CD4-positive, alpha-beta memory T cell (primary cell): ENCODE measurements at places on chromosomes 6 and 20.

- DNase-seq, result peak; percentile 61
Measured at GRCh38 chr6:161080263-161080970, 88.8 kb downstream of the MAP3K4 start.

GRCh38 chr6:56242346-56242745, 5.0 kb downstream of the COL21A1 start:
- DNase-seq, result no peak

- DNase-seq, result no peak
Measured at GRCh38 chr20:1895674-1896483, 672 bp downstream of the SIRPA start.

DNA sequence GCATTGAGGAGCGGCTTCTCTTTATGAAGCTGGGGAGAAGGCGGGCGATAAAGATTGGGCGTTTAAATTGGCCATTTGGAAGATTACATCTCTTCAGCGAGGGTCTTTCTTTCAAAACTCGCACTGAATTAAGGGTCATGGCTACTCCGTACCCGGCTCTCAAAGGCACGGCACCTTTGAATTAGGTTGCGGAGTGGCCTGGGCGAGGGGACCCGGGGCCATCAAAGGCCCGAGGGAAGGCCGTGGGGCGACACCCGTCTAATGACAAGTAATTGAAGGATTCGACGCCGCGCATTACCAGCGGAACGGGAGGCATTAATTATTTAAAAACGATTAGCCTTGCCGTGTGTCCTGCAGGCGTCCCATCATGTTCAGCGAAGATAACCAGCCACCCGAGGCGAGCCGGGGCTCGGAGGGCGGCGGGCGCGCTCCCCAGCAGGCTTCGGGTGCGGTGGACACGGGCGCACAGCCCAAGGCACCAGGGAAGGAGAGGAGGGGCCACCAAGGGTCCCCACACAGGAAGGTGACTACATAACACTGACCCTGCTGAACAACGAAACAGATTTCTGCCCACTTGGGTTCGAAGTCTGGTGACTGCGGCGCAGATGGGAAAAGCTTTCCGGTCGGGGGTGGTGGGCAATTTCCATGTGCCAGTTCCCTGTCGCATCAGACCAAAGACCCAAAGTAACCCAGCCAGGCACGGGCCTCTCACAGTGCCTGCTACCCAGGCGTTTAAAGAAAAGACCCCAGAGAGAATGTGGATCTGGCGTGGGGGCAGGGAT, 7.4 kb downstream of the FOXA2 start:
- no peak for DNase-seq

- no peak for DNase-seq
Measured at GRCh38 chr6:100177956-100178355, 183.9 kb upstream of the MCHR2 start.

DNA sequence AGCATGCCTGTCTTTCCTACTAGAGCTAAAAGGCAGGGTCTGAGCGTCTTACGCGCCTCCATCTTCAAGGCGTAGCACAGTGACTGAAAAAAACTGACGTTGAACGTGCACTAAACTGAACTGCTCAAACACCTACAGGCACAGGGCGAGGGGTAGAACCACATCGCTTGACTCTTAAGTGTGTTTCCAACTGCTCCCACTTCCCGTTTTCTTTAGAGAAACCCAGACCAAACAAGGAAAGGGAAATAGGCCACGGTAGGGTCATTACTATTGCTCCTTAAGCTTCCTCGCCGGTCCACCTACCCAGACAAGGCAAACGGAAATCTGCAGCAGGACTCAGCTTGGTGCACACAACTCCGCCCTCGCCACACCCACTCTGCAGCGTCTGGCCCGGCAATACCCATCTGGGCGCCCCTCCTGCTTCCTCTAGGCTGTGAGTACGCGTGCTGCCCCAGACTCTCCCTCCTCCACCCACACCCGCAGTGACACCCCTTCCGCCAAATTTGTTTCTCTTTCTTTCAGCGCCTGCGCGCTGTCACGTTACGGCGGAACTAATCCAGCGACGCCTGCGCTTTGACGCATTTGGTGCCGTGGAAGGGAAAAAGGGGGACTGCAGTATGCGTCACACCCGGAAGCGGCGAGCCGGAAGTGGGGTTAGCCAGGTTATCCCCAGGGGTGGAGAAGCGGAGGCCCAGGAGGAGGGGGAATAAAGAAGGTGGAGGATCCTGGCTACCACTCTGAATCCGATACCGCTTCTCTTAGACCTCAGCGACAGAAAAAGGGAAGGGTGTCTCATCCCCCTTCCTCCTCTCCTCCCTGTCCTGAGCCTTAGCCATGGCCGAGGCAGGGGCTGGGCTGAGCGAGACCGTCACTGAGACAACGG, at the start of gene PPP1R11:
Gene PPP1R11, plus strand, starts transcription at position 622 of the 883 bp plus-strand sequence. Its CDS starts 213 bp downstream, at position 835.
- DNase-seq, result peak; percentile 98

DNA sequence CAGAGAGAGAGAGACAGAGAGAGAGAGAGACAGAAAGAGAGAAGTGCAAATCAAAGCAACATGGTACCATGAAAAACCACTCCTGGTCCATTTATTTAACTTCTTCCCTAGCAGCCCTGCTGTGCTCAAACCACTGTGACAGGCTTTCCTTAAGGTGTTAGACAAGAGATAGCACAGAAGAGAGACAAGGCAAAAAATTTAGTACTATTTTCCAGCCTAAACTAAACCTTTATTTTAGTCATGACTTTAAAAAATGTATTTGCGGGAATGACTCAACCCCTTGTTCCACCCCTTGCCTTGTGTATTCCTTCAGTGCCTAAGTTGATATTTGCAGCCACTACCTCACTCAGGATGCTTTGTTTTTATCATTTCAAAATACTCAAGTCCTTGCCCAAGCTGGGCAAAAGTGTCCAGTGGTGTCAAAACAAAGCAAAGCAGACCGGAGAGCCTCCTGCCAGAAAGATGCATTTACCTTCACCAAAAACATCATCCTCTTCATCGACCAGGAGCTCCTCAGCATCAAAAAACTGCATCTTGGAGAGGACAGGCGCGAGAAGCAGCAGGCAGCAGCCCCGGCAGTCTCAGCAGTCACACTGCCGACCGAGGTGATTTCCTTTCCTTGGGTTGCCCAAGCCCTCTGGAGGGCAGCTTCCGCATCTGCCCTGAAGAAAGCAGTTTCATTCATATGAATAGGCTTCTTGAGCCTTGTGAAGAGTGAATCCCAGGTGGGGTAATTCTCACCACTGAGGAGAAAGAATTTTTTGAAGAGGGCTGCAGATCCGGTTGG, at the start of gene RIPOR2:
Gene RIPOR2, minus strand, starts transcription at position 595 of the 787 bp plus-strand sequence. Its CDS starts 62 bp downstream, at position 533.
- DNase-seq, result peak; percentile 75

- no peak for DNase-seq
Measured at GRCh38 chr20:49750611-49751396, 37.1 kb upstream of the B4GALT5 start.

DNA sequence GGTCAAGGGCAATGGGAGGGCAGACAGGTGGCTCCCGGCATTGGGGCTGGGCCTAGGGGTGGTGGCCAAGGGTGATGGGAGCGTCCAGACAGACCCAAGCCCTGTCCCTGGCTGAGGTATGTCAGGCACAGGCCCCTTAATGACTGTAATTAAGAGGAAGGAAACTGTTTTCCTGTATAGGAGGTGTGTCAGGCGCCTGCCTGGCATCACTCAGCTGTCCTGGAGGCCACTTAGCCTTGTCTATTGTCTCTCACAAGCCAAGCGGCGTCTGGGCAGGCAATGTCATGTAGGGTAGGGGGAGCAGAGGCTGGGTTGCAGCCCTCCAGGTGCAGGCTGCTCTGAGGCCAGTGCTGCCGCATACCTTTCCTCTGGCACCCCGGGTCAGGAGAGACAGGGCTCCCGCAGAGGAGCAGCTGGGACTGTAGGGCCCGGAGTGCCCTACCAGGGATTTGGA, 3.9 kb upstream of the FAM83C start:
- no peak for DNase-seq

DNA sequence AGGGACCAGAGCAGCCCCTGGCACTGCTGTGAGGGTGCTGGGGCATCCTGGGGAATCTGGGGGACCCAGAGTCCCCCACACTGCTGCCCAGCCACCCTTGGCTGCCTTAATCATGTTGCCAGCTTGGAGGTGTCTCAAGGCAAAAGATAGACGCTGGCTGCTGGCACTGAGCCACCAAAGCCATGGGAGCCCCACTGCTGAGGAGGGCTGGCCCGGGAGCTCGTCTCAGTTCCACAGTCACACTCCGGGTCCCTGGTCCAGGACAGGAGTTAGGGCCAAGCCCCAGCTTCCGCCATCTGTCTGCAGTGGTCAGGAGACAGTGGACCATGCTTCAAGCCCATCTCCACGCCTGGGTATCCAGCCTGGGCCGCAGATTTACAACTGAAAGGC, 41.0 kb upstream of the HMGA1 start:
- no peak for DNase-seq

DNA sequence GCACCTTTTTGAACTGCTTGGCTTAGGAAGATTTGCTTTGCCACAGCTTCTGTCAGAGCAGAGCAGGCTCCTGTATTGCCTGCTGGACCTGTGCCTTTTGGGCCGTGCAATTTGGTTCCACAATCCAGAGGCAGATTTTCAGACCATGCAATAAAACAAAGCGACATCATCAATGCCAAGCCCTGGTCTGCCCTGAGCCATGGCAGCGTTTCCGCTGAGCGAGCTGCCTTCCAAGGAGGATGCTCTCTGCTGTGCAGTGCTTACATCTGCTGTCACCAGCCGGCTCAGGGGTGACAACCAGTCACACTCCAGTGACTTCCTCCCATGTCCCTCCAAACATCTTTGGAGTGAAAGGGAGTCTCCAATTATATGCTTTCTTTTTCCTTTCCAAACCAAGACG, 282.2 kb downstream of the CDH26 start:
- DNase-seq, result no peak

DNA sequence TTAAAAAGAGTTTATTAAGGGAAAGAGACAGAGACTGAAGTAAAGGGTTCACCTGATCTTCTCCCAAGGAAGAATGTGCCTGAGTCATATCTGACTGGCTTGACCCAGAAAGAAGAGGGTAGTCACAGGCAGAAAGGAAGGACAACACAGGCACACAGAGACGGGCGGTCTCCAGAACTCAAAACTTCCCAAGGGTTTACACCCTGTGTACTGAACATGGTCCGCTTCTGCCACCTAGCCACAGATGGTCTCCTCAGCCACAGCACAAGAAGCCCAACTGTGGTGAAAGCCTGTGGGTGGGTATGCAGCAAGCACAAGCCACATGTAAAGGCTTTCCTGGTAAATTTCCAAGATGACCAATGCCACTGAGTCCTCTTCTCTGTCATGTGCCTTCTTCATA, 17.2 kb downstream of the UNC5CL start:
- no peak for DNase-seq

DNA sequence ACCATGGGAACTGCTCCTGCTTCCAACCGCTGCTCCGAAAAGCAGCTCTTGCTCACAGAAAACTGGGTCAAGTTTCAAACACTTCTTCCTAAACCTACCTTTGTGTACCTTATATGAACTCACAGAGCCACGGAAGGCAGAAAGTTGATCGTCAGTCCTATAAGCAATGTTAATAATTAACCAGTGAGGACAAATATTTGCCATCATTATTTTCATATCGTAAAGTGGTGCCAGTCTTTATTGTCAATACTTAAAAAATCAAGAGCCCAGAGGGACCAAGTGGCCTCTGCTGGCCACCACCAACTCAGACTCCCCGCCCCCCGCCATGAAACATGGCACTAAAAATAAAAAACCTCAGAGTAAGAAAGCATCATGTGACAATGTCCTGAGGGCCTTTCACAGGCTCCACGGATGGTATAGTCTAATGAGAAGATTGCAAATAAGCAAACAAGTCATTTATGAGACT, 9.1 kb upstream of the PBOV1 start:
- no peak for DNase-seq

GRCh38 chr6:147141711-147142308, 62.4 kb upstream of the STXBP5 start:
- DNase-seq, result no peak

DNA sequence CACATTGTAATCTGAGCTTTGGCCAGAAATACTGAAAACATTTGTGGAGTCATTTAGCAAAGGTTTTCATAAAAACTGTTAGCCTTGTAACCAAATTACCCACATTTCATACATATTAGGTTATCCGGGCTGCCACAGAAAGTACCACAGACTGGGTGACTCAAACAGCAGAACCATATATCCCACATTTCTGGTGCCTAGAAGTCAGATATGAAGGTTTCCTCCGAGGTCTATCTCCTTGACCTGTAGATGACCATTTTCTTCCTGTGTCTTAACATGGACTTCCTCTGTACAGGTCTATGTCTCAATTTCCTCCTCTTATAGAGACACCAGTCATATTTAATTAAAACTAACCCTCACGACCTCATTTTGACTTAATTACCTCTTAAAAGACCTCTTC, 49.5 kb upstream of the SMIM28 start:
- DNase-seq, result no peak

DNA sequence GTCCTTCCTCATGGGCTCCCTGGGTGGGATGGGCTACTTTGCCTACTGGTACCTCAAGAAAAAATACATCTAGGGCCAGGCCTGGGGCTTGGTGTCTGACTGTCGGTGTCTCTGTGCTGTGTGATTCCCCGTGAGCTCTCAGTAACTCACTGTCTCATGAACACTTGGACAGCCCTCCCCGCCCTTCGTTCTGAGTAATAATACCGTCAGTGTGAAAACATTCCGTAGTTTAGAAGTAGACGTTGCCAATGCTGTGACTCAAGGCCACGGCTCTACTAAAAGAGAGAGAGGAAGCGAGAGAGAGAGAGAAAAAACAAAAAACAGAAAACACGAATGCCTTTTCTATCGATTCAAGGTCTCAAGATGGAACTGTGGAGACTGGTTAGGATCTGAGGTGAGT, 31.8 kb downstream of the FITM2 start:
- no peak for DNase-seq

DNA sequence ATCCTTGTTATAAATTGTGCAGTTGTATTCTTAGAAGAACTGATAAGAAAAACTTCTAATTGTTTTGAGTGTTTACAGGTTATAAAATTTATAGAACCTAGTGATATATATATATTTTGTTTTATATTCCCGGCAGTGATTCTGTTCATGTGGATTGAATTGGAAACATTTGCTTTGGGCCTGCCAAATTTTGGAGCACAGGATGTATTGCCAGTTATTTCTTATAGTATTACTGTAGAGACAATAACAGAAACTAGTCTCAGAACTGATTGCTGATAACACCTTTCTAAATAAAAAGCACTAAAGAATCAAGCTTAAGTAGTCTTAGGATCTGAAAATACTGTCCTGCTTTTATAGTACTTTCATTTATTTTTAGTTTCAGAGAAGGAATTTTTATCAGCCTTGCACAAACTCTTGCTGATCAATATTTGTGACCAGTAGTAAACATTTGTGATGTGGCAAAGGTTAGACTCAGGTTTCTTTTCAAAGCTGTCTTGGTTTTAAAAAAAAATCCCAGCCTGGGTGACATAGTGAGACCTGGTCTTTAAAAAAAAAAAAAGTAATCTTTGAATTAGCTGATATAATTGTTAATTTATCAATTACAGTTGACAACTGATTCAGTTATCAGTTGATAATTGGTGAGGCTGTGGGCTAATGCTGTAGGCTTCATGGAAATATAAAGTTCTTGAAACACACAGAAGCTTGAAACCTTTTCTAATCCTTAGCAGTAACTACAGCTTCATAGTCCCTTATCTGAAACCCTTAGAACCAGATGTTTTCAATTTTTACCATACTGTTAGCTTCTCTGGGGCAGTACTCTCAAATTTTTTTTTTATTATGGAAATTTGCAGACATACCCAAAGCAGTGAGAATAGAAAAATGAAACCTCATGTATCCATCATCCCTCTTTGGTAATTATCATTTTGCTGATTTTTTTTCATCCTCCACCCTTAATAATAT, 42.4 kb downstream of the RNGTT start:
- no peak for DNase-seq

- DNase-seq, result no peak
Measured at GRCh38 chr6:90484903-90485302, 102.0 kb downstream of the MAP3K7 start.

GRCh38 chr20:29687438-29687837, 1570.0 kb upstream of the DEFB115 start:
- no peak for DNase-seq
